ENCODE measurements at places on chromosomes 2 and 18.

GRCh38 chr2:128445523-128445900, 126.8 kb upstream of the HS6ST1 start:
- no peak for DNase-seq

GRCh38 chr2:207202645-207203044, 36.9 kb upstream of the KLF7 start:
- DNase-seq = no peak

DNA sequence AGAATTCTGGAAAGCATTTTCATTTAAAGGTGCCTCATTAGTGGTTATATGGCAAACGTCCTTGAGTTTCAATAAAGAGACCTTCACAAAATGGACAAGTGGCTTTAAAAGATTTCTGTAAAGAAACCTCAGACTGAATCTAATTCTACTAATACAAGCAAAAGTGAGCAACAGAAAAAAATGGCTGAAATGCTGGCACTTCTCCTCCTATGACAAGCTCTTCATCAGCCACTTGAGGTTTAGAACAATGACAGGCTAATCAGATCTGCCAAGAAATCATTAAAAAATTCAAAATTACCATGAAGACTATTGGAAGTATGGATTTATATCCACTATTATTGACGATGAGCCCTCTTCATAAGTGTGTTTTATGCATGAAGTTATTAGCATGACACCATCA, 71.8 kb downstream of the MYO3B start:
- DNase-seq = no peak

DNA sequence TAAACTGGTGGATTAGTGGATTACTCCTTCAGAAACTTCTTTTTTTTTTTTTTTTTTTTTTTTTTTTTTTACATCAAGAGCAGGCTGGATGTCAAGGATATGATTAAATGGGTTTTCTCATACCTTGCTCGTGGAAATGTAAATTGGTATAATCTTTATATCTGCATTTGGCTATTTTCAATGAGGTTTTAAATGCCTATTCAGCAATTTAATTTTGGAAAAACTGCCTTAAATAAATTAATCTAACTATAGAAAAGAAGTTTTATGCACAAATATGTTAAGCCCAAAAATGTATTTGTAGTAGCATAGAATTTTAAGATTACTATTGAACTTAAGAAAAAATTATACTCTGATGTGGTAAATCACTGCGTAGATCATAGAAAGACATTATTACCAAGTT, 11.4 kb upstream of the GAREM1 start:
- no peak for DNase-seq

DNA sequence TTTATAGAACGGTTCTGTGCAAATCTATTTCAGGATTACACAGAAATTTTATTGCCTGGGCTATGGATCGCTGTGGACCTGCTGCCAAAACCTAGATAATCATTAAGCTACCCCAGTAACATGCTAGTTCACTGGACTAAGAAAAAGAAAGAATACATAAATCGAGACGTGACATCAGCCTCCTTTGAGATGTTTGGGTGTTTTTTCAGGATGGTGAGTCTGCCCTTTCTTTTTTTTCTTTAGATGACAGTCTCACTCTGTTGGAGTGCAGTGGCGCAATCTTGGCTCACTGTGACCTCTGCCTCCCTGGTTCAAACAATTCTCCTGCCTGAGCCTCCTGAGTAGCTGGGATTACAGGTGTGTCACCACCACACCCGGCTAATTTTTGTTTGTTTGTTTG, 52.0 kb downstream of the FHOD3 start:
- DNase-seq = no peak

DNA sequence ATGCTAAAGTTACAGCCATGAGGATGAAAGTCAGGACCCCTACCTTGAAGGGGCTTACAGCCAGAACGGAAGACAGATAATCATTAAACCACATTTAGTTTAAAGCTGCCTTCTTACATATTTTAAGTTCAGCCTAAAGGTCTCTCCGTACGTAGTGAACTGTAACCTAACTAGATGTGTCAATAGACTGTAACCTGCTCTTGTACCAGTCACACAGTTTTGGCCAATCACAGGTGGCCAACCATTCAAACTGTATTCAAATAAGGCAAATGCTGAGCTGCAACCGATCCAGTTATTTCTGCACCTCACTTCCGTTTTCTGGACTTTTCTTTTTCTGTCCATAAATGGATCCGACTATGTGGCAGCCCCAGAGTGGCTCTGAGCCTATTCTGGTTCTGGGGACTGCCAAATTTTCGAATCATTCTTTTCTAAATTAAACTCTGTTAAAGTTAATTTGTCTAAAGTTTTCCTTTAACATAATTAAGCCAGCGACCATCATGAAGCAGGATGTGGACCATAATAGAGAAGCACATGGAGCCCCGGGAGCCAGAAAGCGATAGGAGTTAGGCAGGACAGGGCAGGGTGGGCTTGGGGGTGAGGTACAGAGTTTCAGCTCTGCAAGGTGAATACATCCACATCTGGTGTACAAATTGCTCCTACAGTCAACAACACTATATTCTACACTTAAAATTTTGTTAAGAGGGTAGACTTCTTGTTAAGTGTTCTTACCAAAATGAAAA, 48.4 kb upstream of the YPEL5 start:
- DNase-seq = no peak

- no peak for DNase-seq
Measured at GRCh38 chr18:58091099-58091611, 47.1 kb downstream of the NEDD4L start.

DNA sequence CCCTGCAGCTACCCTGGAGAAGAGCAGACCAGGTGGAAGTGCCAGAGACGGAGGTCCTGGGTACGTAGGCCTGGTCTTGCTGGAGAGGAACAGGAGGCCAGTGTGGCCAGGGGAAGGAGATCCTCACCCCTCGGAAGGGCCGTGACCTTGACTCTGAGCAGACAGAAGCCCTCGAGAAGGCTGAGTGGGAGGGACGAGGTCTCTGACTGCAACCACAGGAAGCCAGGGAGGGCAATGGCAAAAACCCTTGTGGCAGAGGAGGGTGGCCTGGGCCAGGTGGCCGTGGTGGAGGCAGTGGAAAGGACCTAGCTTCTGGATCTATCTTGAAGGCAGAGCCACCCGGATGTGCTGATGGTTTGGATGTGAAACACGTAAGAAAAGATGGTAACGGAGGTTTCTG, 28.1 kb downstream of the THAP4 start:
- DNase-seq = no peak

DNA sequence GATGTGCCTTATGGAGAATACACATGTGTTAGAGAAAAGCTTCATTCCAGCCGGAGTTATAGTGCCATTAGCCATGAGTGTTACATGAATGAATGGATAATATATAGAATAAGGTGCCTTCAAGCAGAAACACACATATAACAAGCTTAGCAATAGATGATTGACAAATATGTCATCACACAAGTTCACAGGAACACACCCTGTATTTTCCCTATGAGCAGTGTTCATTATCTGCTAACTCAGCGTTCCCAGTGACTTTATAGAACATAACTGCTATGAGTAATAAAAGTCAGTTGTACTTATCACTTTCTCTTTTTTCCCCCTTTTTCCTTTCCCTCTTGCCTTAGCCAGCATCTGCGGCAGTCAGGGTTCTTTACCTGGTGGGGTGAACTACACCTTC, 65.1 kb downstream of the TIMM21 start:
- no peak for DNase-seq

DNA sequence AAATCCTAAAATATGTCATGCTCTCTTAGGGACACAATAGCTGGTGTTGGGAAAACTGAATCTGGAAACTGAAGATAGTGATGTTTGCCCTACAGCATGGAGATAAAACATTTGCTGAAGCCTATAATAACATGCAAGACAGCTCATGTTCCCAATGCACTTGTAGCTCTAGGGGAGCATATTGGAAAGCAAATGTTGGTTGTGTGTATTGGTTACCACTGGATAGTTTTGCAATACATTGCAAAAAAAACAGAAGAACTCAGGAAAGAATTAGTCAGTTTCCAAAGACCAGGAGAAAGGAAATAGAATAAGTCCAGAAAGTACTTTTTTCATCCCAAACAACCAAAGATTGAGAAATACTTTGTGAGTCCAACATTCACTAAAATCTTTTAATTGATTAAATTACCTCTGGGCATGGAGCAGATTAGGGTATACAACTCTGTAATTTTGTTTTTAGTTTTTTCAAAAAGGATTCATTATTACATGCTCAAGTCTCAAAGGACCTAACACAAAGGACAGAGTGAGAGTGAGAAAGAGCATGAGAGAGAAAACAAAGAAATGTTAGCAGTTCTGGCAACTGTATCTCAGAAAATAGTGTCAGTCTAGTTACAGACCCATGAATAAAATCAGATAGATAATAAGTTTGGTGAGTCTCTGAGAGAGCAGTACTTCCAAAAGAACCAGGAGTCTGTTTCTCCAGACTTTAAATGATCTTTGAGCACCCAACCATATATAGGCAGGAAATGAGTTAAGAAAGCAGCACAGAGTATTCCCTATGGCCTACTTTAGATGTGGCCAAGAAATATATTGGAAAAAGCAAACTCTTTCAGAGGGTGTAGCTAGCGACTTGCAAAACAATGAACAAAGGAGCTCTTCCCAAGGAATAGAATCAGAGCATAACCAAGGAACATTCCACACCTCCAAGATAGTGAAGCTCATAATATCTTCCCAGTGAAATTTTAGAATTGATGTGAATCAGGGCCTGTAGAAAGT, 36.6 kb upstream of the COL3A1 start:
- DNase-seq = no peak

GRCh38 chr2:119025013-119025412, 83.0 kb downstream of the MARCO start:
- no peak for DNase-seq

GRCh38 chr2:135800513-135801460, 36.2 kb downstream of the LCT start:
- no peak for DNase-seq

GRCh38 chr18:56541793-56542192, 96.6 kb downstream of the TXNL1 start:
- no peak for DNase-seq

DNA sequence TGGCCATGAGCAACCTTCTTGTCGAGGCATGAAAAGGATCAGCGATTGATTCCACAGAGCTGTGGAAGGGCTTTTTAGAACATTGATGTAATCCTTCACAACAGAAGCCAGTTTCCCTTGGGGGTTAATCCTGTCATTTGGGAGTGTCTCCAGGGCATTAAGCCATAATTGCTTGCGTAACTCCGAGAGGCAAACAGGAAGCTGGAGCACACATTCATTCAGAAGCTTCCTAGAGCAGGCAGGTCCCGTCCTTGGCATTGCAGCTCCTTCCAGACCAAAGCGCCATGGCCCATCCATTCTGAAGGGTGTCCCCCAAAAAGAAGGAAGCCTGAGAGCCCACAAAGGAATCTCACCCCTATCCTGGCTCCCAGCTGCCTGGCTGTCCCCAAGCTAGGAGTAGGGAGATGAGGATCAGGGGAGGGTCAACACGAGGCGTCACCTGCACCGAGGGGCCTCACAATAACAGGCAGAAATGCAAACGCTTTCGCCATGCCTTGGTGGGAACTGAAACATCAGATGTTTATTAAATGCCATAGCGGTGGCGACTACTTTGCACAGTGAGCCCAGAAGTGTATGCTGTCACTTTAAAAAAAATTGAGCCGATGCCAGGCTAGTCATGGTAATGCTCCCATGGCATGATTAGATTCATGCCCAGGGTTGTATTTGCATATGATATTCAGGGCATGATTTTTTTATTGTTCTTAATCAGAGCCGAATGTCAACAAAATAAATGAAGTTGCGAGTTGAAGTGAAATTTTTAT, 339.4 kb downstream of the BCL11A start:
- DNase-seq = no peak

GRCh38 chr2:60979231-60979630, 38.3 kb upstream of the PEX13 start:
- no peak for DNase-seq

- no peak for DNase-seq
Measured at GRCh38 chr2:173924285-173924684, 40.9 kb downstream of the SP3 start.

- no peak for DNase-seq
Measured at GRCh38 chr2:17296686-17297085, 221.6 kb downstream of the RAD51AP2 start.

- DNase-seq = no peak
Measured at GRCh38 chr2:40367652-40368051, 84.2 kb downstream of the SLC8A1 start.

DNA sequence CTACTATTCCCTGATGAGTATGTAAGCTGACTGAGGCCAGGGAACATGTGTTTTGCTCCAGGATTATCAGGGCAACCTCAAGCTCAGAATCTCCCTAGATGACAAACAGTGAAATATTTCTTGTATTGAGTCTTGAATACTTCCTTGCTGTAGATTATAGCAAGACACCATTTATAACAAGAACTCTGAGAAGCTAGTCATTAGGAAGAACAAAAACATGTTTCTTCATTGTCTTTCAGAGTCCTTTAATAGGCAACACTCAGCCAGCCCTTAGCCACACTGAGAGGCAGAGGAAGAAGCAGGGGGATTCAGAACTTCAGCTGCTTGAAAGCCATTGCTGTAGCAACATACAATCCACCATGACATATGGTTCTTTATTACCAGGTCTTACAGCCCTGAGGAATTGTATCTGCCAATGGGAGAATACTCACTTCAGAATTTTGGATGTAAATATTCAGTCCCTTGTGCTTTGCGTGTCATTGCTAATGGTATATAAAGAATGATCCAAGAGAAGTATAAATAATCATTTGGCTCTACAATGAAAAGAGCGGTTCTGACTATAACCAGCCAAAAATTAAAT, 117.5 kb upstream of the NCKAP5 start:
- DNase-seq = no peak

DNA sequence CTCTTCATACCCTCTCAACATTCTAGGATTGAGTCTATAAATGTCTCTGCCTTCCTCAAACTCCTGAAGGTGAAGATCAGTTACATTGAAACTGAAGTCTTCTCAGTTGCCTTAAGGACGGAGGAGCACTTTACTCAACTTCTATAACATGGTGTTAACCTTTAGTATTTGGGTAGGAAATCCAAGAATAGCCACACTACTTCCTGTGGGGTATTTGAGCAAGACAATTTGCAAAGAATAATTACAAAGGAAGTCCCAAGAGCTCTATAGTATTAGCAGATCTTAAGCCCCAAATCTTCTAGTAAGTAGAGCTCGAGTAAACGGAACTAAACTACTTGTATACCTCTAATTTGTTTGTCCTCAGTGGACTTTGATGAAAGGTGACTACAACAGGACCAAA, 80.9 kb downstream of the SP100 start:
- no peak for DNase-seq

DNA sequence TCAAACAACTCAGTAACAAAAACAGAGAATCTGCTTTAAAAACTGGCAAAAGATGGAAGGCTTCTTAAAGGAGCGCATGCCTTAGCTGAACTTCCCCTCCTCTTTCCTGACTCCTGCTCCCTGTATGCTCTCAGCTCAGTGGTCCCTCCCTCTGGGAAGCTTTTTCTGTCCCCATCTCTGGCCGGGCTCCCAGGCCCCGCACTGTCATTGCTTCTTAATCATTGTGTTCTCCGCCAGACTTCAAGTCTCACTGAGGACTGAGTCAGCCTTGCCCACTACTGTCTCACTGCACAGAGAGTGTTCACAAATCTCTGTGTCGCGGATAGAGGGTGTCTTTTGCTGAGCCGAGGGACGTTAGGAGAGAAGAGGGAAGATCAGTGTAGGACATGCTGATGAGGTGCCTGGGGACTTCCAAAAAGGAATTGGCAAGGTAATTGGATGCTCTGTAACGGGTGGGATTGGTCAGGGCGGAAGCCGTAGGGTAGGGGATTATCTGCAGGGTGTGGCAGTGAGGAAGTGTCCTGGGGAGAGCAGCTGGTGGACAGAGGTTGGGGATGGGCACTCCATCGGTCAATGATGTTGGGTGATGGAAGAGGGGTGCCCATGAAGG, 16.2 kb downstream of the TOGARAM2 start:
- DNase-seq = no peak

Measured in T-helper 22 cell (primary cell).